Activated CD4-positive, CD25-positive, alpha-beta regulatory T cell (primary cell): ENCODE measurements at places on chromosomes 13 and 19.

GRCh38 chr13:31951215-31951678 is 80.3 kb upstream of the FRY start:
- no peak for DNase-seq

DNA sequence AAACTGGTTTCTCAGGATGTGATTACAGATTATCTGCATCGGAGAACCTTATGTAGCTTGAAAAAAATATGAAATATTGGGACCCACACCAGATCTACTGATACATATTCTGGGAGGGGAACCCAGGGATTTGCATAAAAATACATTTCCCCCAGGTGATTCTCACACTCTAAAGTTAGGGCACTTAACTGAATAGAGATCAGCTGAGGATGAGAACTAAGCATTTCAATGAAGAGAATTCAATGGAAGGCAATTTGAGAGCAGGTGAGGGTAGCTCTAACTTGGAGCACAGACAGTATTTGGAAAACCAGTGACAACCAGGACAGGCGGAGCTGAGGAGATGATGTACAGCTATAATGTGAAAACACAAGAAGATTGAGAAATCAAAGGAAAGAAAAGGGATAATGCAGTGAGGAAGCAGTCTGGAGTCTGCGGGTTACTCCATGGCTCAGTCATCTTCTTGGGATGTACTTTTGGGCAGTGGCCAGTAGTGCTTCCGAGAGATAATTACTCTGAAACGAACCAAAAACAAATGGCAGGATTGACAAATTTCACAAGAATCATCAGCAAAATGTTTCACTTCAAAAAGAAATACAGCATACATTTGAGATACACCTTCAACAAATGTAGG is 6.1 kb upstream of the OXGR1 start:
- no peak for DNase-seq

DNA sequence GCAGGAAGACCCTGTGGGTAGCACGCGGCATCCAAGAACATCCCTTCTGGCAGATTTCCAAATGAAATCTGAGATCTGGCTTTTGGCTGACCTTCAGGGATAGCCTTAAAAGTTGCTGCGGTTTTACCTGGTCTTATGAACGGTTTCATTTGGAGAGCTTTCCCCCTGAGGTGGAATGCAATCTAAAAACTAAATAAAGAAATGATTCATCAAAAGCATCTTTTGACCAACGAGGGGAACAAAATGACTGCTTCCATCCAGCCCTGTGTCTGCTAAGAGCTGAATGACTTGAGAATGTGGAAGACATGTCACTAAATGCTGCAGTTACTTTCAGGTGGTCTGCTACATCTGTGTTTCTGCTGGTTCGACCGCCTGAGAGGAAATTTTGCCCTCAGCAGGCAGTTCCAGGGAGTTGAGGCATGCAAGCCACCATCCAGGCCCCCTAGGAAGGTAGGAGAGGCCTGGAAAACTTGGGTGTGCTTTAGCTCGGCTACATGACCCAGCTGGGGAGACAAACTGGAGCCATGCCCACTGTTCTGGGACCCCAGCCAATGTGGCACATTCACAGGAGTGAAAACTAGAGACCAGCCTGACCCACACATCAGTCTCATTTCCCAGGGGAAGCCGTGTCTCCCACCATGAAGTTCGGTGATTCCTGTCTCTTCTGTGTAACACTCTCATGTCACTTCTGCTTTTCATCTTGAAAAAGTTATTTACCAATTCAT is 175.1 kb upstream of the KL start:
- DNase-seq: no peak

GRCh38 chr13:33351319-33351718 is 65.8 kb upstream of the STARD13 start:
- DNase-seq: no peak

- no peak for DNase-seq
These were observed 14.5 kb downstream of the CSNK1G2 start for GRCh38 chr19:1955171-1956121.

- no peak for DNase-seq
These were observed 310.7 kb downstream of the MYO16 start for GRCh38 chr13:108940121-108940520.

DNA sequence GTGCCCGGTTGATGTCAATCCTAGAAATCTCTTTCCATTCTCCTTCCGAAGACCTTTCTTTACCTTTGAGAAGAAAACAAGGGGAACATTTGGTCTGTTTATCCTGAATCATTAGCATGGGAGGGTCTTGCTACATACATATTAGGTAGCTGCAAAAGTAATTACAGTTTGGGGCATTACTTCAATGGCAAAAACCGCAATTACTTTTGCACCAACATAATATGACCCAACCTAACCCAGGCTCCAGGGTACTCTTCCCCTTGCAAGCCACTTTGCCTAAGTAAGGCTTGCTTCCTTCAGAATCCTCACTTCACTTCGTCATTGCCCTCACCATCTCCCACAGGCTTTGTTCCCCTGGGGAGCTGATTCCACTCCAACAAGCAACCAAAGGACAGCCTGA is 662.7 kb downstream of the DIAPH3 start:
- DNase-seq: no peak

- DNase-seq: no peak
These were observed 21.2 kb downstream of the PROZ start for GRCh38 chr13:113179374-113180230.

GRCh38 chr13:19056984-19057490 is 124.6 kb downstream of the TUBA3C start:
- DNase-seq: no peak

DNA sequence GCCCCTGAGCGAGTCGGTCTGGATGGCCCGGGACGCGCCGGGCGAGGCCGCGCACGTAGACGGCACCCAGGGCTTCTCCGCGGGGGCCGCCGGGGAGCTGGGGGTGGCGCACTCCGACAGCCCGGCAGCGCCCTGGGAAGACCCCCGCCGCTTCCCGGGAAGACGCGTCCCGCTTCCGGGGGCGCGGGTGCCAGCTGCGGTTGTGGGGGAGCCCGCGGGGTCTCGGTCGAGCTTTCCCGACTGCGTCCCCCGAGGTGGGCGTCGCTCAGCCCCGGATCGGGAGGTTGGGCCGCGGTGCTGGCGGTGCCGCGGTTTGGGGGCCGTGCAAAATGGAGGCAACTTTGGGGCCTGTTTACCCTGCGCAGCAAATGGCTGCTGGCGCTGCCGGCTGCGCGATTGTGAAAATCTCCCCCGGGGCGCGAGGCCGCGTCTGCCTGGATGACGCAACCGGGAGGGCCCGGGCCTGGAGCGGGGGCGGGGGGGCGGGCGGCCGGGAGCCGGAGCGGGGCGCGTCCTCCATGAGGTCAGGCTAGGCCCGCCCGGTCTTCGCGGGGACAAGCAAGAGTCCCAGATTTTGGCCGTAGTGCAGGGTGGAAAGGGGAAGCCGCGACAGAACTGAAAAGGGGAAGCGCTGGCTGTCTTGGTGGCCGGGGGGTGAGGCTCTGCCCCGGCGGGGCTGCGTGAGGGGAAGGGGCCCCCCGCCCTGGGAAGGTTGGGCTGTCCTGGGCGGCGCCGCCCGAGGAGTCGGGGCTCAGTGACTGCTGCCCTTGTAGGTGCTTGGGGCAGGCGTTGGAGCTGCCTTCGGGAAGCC is 11.3 kb downstream of the PEAK3 start:
- DNase-seq: peak; percentile 57

- no peak for DNase-seq
These were observed 63.7 kb upstream of the TMTC4 start for GRCh38 chr13:100738176-100738855.

- DNase-seq: no peak
These were observed 6.8 kb downstream of the F2RL3 start for GRCh38 chr19:16895467-16896145.

DNA sequence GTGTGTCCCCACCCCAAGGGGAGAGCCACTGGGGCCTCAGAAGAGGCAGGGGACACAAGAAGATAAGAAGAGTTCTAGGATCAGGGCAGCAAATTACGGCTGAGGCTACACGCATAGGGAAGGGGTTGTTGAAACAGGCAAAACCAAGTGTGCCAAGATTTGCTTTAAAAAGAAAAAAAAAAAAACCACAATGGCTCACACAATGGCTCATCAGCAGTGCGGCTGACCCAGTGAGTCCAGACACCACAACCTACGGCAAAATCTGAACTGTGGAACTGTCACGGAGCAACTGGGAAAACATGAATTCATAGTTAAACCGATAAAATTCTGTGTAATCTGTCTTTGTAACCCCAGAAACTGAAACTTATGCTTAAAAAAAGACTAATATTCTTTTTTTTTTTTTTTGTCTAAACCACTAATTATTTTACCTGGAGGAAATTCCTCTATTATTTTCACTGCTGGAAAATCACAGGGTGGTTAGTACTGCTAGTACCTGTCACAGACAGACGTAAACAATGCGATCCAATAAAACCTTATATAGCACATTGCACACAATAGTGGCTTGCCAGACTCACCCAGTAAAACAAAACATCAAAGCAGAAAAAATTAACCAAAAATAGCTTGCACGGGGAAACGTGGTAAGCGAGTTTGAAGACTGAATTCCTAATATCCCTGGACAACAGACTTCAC is 325.4 kb upstream of the TSHZ3 start:
- DNase-seq: no peak
